Chondrocyte (in vitro differentiated cells): ENCODE measurements at places on chromosomes 1 and 21. TPM values are rescaled to one million over a fixed set of nuclear protein-coding genes. Genes with fewer than 3 reads are reported as not detected.

DNA sequence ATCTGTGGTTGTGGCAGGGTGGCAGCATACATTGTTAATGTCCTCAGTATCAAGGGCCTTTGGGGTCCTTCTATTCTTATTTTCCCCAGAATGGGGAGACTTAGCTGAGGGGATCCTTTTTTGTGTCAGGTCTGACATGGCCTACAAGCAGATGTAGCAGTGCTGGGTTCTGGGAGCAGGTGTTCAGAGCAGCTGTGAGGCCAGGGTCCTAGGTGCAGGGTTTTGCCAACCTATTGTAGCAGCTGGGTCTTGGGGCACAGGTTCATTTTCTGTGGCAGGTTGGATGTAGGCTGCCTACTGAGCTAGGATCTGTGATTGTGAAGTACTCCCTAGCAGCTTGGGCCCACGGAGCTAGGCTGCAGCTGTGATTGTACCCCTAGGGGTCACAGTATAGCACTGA, 60.1 kb downstream of the DIPK1A start:
- DNase-seq = no peak

DNA sequence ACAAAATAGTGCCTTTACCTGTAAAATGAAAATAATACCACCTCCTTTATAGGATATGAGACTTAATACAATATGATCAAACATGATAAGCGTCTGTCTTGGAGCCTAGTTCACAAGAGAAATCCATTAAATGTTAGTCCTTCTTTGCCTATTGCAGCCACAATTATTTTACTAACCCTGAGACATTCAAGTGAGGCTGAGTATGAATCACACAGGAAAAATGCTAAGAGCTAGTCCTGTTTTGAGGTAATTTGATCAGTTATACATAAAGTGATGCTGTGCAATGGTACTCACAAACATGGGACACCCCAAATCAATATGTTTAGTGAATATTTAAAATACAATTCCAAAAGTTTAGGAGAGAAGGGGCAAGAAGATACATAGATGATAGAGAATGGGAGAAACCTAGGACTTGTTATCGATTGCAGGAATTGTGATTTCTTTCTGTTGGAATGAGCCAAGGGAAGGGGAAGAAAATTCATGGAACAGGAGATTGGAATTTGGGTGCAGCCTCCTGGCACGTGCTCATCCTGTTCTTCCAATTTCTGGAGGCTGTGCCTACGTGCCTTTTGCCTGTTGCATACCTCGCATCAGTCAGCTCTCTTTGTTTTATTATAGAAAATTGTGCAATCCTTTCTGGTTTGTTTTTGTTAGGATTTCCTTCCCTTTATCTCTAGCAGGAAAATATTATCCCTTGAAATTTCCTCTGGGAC, 39.9 kb upstream of the BACH1 start:
- no peak for DNase-seq

DNA sequence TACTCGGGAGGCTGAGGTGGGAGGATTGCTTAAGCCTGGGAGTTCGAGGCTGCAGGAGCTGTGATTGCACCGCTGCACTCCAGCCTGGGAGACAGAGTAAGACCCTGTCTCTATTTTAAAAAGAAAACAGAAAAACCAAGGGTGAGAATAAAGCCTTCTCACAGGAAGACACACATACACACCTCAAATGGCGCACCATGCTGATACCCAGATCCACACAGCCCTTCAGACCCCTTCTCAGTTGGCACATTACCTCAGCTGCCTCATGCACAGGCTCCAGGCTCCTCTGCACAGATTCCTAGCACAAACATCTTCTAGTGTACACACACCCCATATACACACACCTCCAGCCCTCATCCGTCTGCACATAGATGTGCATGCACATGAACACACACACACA, 7.9 kb downstream of the FGR start:
- no peak for DNase-seq

Gene TMCO1
- total RNA-seq = 89.0 to 114 TPM (median 98.6 TPM) in 3 replicates

- peak; percentile 62 for DNase-seq
These were observed 49.2 kb downstream of the SLC37A1 start for GRCh38 chr21:42562816-42563215.

GRCh38 chr21:41967708-41968107, 13.9 kb upstream of the C2CD2 start:
- peak; percentile 68 for DNase-seq

GRCh38 chr1:23865543-23865930, 2.6 kb downstream of the FUCA1 start:
- no peak for DNase-seq

DNA sequence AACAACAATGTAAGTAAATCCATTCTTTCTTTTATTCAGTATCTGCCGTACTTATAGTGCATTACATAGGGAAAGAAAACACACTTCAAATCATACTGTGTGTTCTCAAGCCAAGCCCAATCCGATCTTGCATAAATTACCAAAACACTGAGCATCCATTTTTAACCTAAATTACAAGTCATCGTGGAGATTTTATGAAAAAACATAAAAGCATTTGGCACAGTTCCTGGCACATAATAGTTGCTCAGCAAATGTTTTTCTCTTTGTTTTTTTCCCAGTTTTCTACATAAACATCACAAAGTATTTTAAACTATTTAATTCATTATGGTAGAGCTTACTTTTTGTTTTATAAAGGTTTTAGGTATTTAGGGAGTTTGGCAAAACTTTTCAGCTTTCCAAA, 48.1 kb upstream of the LRRC8C start:
- no peak for DNase-seq

DNA sequence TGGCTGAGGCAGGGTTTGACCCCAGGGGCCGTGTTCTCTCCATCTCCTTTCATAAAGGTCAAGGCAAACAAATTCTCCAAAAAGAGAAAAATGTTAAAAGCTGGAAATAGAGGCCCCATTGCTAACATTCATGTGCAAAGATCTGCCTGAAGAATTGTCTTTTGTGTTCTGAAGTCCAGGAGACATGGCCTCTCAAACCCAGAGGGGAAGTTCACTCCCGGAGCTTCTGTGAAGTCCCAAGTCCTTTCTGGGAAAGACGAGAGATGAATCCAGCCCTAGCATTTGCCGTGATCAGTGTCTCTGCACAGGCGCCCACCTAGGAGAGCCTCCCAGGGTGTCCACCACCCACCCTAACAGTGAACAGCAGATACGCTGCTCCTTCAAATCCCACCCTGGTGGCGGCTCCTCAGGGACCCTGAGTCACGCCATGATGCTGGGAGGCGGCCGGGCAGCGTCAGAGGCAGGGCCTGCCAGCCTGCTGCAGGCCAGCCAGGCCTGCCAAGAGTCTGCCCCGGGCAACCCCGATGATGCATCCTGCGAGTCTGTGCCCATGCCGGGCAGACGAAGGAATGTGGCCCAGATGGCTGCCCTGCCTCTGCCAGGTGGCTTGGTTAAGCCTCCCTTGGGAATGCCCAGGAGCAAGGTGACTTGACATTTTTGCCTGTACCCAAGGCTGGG, 5.2 kb upstream of the C2CD2 start:
- peak; percentile 88 for DNase-seq

DNA sequence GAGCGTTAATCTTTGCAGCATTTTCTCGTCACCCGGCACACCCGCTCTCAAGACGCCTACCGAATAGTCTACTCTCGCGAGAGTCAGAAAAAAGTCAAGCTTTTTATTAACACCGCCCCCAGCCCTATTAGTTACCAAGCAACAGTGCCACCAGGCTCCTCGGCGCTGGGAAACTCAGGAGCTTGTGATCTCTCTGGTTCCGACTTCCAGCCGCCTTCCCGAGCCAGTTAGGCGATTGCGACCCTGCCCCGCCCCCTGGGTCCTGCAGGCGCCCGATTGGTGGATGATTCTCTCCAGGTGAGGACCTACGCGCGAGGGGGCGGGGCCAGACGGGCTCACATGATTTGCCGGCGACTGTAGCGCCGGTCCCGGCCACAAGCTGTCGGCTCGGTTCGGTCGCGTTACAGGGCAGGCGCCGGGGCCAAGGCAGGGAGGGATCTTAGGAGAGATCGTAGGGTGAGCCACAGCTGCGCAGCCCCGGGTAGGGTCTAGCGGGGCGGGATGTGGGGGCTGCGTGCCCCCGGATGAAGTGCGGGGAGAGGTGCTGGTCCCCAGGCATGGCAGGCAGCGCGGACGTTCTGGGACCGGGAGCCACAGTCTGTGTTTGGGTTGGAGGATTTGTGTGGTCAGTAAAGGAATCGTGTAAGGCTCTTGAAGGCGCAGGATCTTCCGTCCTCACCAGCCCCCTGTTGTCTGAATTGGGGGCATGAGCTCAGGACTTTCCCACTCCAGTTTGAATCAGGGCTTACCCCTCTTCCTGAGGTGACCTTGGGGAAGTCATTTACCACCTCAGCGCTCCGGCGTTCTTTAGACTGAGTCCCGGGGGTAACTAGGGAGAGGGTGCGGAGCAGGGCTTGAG, at the start of gene PFKFB2:
TSS of gene PFKFB2 (plus strand) at position 365 of the 859 bp plus-strand sequence. CDS start 1,443 bp downstream, outside the sequence.
- DNase-seq = peak; percentile 99

GRCh38 chr1:3012456-3013291, 8.6 kb upstream of the ACTRT2 start:
- DNase-seq = peak; percentile 88

Gene CLCA1
- total RNA-seq = not detected in 3 replicates
